SHP77 treated with DMSO at 0.1 percent for 48 hours (cell line): ENCODE measurements at places on chromosomes 3 and 15.

DNA sequence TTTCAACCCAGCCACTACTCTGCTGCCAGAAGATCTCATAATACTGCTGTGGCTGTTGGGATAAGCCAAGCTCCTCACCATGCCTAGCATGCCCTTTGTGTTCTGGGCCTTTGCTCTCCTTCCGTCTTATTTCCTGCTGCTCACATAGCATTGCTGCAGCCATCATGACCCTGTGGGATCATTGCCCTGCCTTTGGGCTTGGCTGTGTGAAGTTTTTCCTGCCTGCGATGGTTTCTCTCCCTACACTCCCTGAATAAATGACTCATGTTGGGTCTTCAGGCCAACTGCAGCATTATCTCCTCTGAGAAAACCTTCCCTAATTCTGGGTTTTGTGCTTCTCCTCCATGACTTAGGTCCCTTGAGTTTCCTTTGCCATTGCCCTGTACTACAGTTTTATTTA, 20.8 kb upstream of the TRA2B start:
- no peak for DNase-seq

DNA sequence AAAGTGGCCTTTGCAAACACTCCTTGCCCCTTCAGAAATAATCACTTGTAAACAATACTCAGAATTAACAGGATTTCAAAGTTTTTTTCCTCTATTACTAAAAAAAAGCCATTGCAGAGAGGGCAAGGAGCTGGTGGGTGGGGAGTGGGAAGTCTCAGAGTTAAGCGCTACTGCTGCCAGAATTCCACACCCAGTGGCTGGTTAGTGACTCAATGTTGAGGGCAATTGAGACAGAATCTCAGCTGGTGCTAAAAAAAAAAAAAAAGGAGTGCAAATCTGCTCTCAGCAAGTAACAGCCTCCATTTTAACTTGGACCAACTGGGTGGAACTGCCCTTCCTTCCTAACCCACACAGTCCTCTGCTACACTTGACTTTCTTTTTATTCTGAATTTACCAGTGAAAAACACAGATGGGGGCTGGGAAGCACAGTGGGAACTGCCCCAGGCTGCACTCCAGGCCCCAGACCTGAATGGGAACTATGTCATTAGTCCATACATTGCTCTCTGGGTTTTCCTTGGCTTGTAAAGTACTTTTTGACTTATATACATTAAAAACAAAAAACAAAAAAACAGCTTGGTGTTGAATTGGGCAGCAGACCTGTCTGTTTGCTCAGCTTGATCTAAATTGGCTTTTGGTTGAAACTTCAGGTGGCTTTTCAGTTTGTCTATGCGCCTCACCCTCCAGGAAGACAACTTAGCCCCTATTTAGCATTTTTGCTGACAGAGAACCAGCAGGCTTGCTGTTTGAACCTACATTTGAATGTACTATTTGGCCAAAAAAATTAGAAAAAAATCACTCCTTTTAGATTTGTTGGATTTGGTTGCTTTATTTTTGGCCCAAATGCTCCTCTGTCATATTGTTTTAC, 357.8 kb upstream of the TBL1XR1 start:
- DNase-seq: no peak

DNA sequence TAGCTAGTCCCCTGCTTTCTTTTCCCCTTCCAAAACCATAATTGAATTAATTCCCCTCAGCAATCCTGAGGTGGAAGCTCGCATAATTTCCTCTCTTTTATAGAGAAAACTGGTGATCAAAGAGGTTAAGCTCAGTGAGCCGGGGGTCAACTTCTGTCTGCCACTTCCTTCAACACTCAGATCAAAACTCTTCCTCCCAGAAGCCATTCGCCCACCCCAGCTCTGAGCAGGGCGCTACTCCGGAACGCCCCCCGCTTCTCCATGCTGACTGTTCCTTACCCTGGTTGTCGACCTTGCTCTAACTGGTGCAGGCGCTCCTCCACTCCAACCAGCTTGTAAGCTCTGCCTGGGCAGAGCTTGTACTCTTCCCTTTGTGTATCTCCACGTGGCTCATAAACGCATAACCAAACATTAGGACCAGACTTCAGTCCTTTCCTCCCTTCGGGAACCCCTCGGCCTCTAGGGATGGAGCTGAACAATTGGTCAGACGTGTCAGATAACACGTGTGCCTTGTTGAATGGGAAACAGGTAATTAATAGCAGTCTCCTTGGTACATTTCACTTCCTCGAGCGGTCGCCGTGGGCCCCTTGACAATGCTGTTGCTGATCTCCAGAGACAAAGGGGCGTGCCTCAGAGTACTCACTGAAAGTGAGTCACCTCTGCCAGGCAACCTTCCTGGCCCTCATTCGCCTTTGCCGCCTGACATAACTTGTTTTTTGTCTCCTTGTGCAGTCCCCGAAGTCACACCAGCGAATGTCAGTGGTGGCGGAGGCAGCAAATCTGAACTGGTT, 71.8 kb downstream of the IL5RA start:
- no peak for DNase-seq

- DNase-seq: no peak
Observed at GRCh38 chr3:183662099-183662498, 26.7 kb downstream of the KLHL24 start.

GRCh38 chr3:159627634-159628033, 361.0 kb upstream of the IL12A start:
- no peak for DNase-seq

DNA sequence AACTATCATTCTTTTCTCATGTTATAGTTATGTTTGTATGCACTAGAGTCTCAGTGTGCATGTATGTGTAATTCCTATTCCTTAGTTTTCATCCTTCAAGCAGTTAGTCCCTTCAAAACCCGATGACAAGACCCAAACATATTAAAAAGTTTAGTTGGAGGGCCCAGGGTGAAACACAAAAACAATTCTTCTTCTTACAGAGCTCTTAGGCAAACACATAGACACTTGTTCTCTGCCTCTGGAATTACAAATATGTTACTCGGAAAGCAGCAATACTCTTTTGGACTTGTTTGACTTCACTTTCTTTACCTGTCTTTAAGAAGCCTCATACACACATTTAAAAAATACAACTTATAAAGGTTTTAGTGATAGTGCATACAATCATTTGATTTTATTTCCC, 763 bp upstream of the CNTN6 start:
- no peak for DNase-seq

DNA sequence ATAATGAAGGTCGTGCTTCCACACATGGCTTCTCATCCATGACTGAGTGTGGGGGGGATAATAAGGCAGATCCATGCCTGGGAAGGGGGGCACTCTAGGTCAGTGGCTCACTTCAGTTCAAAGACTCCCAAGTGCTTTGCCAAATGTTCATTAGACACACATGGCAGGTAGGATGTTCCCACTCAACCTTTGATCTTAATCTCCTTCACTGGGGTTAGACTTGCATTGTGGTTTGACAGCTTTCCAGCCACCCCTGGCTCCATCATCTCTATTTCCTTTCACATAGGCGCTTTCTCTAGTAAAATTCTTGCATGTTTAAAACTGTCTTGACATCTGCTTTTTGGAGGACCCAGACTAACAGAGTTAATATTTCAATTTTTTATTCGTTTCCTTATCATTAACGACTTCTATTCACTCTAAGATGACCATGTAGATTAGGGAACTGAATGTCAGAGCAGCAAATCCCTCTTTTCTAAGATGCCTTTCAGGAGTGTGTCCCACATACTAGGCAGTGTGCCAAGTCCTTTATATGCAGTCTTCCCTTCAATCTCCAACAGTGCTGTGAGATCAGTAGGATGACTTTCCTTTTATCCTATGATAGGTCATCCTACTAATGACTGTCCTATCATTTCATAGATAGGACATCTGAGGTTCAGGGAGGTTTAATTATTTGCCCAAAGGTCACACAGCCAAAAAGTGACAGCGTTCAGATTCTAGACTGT, 57.9 kb downstream of the BTD start:
- DNase-seq: no peak

- no peak for DNase-seq
Observed at GRCh38 chr3:187208159-187208558, 10.9 kb downstream of the RTP1 start.

DNA sequence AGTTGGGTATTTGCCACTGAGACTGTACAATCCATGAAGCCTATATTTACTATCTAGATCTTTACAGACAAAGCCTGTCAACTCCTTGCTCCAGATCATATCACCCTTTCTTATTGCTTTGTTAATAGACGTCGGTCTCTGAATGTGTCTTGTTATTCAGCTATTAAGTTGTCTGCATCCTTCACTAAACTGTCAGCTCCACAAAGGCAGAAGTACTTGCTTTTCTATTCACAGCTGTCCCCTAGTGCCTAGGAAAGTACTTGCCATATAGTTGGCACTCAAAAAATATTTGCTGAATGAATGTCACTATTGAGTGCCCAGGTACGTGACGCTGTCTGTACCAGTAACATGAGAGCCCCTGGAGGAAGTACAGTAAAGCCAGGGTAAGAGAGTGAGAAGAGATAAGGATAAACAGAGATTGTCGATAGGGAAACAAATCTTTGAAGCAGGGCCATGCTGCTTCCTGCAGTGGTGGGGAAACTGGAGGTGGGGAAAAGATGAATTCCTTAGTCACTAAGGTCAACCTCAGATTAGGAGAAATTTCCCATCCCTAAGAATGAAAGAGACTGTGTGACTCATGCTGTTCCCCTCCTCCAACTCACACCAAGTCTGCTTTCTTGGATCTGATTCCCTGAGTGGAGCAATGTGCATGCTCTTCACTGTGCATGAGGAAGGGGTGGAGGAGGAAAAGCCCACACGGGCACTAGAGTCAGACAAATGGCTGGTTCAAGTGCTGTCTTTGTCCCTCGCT, 36.3 kb downstream of the PRICKLE2 start:
- DNase-seq: no peak

DNA sequence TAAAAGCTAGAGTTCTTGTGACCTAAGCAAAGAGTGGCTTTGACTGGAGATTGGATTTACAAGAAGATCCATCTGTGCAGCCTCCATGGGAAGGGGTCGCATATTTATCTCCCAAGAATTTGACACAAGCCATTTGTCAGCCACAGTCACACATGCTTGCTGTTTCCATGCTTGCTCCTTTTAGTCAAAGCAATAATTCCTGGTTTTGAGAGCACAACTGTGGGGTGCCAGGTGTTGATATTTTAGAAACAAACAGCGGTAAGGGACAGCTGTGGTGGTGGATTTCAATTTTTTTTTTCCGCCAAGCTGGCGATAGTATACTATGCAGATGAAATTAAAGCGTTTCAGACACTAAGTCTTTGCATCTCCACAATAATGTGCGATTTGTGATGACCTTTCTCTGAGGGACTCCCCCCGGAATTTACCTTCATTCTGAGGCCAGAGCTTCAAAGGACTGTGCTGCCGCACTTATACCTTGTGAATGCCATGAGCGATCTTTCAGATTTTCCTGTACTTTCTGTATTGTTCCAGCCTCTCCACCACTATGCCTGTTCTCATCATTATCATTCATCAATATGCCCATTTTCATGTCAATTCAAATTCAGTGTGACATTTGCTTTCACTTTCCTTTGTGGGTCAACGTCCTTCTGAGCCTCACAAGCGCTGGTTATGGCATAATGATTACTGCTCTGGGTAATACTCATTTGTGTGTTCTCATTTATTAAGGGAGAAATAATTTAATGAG, 108.2 kb upstream of the KBTBD8 start:
- DNase-seq: no peak

DNA sequence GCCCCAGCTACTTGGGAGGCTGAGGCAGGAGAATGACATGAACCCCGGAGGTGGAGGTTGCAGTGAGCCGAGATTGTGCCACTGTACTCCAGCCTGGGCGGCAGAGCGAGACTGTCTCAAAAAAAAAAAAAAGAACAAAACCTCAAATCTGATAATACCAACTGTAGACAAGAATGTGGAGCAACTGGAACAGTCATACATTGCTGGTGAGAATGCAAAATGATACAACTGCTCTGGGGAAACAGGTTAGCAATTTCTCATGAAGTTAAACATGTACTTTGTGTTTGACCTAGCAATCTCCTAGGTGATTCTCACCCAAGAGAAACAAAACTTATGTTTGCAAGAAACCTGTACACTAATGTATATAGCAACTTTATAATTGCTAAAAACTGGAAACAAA, 4.4 kb upstream of the VHL start:
- no peak for DNase-seq

DNA sequence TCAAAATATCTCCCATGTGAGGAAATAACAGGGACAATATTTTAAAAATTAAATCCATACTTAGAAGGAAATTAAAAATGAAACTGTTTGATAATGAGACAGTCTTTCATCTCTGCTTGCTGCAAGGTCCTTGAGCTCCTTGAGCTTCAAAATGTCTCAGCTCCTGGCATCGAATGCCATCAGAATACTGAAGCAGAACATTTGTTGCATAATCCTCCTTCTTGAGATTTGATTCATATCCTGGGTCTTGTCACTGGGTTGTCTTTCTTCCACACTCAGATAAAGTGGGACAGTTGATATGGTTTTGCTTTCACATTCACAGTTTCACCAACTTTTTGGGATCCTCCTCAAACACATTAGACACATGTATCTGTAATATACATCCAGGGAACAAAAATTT, 27.8 kb downstream of the COL8A1 start:
- no peak for DNase-seq

DNA sequence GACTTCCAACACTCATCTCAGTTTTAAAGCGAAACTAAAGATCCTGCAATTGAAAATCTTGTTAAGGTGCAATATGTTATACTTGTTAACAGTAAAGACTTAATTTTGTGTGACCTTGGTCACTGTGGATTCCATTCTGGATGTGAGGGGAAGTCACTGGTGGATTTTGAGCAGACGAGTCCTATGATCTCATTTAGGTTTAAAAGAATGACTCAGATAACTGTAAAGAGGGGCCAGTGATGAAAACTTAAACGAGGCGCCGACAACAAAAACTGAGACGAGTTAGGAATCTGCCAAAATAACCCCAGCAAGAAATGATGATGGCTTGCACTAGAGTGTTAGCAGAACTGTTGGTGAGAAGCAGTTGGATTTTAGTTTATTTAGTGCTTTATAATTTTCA, 56.5 kb downstream of the LRRC28 start:
- DNase-seq: no peak

DNA sequence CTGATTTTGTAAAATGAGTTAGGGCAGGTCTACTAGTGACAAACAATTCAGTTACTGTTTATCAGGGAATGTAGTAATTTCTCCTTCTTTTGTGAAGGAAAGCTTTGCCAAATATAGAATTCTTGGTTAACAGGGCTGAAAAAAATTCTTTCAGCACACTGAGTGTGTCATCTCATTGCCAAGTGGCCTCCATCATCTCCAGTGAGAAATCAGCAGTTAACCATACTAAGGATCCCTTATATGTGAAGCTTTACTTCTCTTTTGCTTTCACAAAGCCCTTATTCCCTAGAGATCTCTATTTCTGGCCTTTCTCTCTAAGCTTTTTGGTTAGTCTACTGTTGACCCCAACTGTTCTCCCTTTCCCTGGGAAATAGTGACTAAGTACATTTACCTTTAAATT, 269.1 kb downstream of the SCAPER start:
- no peak for DNase-seq

- no peak for DNase-seq
Observed at GRCh38 chr3:74562558-74563269, 51.7 kb downstream of the CNTN3 start.
